Activated CD4-positive, alpha-beta T cell treated with anti-CD3 and anti-CD28 coated beads for 36 hours (primary cell): ENCODE measurements at places on chromosomes 2 and 18. TPM values are rescaled to one million over a fixed set of nuclear protein-coding genes. Genes with fewer than 3 reads are reported as not detected.

GRCh38 chr2:159129269-159129668, 157.2 kb downstream of the WDSUB1 start:
- DNase-seq = no peak

DNA sequence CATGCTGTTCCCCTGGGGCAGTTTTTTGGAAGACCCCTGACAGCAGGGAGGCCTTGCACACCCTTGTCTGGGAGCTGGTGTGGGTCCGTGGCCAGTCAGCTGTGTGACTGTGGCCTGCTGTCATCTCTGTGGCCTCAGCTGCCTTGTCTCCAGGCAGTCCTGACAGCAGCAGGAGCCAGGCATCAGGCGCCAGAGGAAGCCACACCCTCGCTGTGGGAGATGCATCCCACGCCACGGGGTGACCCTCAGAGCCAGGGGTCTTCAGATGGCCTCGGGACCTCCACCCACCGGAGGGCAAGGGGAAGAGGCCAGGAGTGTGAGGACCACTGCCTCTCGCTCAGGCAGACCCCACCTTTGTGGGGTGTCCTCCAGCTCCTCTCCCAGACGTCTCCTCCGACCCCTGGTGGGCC, 5.0 kb downstream of the BOK start:
- no peak for DNase-seq

Gene ACTG2
- not detected for total RNA-seq

DNA sequence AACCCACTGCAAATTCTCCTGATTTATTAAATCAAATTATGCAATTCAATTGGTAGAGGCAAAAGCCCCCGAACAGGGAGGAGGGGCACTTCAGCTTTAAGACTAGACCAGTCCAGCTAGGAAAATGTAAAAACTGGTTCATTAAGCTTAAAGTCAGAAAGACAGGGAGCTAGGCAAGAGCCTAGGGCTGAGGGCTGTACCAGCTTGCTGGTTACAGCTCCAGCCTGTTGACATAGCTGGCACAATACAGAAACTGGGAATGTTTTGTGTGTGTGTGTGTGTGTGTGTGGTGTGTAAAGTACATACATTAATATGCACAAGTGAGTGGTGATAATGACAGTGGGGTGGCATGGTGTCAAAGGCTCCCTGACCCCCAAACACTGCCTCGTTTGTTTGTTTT, 307.0 kb upstream of the CELF4 start:
- DNase-seq = no peak

Gene DSG3
- total RNA-seq = not detected

Gene PDCD1
- total RNA-seq = 33.2 TPM

- DNase-seq = no peak
Measured at GRCh38 chr2:124563426-124563825, 538.3 kb downstream of the CNTNAP5 start.

GRCh38 chr2:42328923-42329322, 32.1 kb downstream of the COX7A2L start:
- no peak for DNase-seq

- no peak for DNase-seq
Measured at GRCh38 chr2:48568547-48568946, 38.6 kb downstream of the STON1 start.
